ENCODE measurements at places on chromosomes 12 and 14.

GRCh38 chr12:116276652-116277466 is 634 bp downstream of the MED13L start:
- DNase-seq: peak; percentile 46

DNA sequence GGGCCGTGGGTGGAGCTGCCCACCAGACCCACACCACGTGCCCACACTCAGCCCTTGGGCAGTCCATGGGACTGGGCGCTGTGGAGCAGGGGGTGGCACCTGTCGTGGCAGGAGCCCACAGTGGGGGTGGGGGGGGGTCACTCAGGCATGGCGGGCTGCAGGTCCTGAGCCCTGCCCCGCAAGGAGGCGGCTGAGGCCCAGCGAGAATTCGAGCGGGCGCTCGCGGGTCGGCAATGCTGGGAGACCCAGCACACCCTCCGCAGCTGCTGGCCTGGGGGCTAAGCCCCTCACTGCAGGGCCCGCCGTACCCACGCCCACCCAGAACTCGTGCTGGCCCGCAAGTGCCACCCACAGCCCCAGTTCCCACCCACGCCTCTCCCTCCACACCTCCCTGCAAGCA is 132.6 kb upstream of the GARIN2 start:
- DNase-seq: no peak

DNA sequence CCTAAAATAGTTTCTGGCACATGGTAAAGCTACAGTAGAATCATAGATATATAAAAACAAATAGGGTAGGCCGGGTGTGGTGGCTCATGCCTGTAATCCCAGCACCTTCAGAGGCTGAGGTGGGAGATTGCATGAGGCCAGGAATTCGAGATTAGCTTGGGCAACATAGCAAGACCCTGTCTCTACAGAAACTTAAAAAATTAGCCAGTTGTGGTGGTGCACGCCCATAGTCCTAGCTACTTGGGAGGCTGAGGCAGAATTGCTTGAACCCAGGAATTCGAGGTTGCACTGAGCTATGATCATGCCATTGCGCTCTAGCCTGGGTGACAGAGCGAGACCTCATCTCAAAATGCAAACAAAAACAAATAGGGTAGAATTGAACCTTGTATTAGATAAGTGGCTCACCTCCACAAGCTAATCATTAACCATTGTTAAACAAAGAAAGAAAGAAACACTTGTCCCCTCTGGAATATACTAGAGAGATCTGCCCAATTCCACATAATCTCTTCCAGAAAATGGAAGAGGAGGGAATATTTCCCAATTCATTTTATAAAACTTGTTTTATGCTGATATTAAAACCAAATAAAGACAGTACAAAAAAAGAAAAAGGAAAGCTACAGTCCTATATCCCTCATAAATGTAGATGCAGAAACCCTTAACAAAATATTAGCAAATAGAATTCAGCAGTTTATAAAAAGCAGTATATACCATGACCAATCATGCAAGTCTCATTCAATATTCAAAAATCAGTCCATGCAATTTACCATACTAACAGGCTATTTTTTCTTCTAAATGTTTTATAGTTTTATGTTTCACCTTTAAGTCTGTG is 22.7 kb upstream of the DHRS2 start:
- DNase-seq: no peak

GRCh38 chr12:107296681-107297089 is 203.3 kb upstream of the CRY1 start:
- DNase-seq: no peak

DNA sequence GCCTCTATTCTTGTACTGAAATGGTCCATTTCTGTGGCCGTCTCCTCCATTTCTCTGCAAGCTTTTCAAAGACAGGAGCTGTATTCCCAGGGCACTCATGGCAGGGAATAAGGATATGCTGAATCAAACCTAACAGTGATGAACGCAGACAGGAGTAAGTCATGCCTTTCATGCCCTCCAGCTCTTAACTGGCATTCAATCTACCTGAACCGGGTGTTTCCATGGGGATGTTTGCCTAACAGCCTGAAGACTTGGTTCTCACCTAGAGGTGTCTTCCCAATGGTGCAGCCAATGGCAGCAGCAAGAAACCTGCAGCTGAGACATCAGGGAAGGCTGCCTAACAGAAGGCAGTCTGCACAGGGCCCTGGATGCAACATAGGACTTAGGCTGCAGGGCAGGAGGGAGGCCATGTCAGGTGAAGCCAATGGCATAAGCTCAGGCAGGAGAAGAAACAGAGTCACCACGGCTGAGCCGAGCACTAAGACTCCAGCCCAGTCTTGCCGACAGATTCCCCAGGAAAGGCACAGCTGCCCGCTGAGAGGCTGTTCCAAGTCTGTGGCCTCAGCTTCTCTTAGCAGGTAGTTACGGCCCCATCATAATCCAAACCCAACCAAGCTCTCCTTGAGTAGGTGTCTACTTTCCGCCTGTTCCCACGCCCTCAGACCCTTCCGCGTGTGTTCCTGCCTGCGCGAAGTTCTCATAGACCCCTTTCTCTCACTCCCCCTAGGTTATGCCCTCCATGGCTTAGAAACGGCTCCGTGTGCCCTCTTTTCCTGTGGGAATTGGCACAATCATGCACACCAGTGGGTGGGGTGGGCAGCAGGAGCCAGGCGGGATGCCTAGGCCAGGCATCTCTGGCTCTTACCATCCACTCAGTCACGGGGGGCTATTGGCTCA is 44.1 kb downstream of the VWF start:
- no peak for DNase-seq

- DNase-seq: no peak
Observed at GRCh38 chr12:67669934-67670631, 21.5 kb downstream of the DYRK2 start.

DNA sequence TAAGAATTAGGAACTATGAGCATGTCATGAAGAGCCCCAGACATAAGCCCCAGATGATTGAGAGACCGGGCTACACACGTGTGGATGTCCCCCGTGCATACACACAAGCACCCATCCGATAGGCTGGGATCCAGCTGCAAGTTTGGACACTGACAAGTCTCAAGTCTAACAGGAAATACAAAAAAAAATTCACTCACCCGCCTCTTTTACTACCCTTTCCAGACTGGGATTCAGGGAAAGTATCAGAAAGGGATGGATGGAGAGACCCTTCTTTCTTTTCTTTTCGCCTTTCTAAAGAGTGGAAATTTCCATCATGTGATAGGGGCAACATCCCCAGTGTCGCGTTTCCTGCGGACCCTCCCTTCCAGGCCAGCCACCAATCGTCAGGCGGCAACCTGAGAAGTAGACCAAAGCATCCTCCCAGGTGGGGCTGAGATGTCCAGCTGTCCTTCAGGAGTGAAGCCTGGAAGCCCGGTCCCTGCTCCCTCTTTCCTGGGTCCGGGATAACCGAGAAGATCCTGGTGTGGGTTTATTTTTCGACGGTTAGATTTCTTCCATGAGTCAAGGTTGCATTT is 6.4 kb upstream of the SLC38A4 start:
- peak; percentile 27 for DNase-seq

DNA sequence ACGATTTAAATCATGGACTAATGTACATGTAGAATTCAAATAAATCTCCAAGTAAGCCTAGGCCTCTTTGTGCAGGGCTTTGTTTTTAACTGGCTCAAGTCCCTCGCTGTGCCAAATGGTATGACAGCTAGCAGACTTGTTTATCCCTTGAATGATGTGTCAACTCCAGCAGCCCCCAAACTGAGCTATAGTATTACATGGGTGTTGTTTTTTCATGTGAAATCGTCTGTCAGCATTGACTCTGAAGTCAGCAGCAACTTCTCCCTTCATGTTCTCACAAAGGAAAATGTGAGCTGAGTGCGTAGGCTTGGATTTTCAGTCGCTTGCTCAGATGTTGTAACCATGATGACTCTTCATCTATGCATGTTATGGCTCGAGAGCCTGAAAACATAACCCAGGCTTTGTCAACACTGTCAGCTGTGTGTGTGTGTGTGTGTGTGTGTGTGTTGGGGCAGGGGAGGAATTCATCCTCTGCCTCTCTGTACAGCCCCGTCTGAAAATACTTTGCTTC is 73.3 kb downstream of the PTHLH start:
- DNase-seq: no peak

GRCh38 chr14:73323896-73324399 is 86.6 kb downstream of the PAPLN start:
- DNase-seq: no peak

DNA sequence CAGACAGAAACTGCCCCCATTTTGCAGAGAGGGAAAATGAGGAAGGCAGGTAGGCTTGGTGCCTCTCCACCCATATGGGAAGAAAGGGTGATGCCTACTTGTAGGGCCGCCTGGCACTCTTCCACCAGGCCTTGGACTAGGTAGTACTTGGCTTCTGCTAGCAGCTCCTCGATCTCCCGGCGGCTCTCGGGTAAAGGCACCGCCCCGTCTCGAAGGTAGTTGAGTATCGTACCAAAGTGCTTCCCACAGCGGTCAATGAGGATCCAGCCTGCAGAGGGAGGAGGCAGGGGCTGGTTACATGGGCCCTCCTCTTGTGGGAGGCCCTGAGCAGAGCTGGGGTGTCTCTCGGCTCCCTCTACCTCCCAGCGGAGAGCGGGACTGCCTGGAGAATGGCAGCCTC is 16.6 kb downstream of the KCTD10 start:
- DNase-seq: no peak

DNA sequence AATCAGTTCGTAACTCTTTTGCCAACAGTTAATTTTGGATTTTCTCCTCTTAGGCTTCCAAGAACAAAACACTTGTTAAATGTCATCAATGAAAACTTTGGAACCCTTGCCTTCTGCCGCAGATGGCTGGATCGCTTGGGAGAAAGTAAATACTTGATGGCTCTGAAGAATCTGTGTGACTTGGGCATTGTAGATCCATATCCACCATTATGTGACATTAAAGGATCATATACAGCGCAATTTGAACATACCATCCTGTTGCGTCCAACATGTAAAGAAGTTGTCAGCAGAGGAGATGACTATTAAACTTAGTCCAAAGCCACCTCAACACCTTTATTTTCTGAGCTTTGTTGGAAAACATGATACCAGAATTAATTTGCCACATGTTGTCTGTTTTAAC is 37.7 kb downstream of the USP44 start:
- DNase-seq: no peak

- no peak for DNase-seq
Observed at GRCh38 chr12:58950739-58951100, 30.4 kb upstream of the LRIG3 start.

- DNase-seq: no peak
Observed at GRCh38 chr14:106670011-106670410, 1143.6 kb downstream of the TMEM121 start.

GRCh38 chr12:123614110-123614509 is 12.2 kb downstream of the DDX55 start:
- no peak for DNase-seq

- DNase-seq: peak; percentile 24
Observed at GRCh38 chr12:75853626-75854025, 177.9 kb downstream of the PHLDA1 start.

DNA sequence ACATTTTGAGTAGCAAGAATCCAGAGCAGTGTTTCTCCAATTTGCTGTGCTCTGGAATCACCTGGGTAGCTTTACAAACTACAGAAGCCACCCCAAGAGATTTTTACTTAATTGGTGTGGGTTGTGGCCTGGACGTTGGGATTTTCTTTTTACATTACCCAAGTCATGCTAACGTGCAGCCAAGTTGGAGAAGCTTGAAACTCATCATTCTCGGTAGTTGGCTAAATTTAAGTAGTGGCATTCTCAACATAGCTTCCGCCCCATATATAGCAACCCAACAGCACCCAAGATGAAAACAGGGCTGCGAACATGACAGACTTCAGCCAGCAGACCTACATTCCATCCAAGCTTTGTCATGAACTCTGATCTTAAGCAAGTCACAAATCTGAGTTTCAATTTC is 25.0 kb downstream of the DAD1 start:
- DNase-seq: no peak

DNA sequence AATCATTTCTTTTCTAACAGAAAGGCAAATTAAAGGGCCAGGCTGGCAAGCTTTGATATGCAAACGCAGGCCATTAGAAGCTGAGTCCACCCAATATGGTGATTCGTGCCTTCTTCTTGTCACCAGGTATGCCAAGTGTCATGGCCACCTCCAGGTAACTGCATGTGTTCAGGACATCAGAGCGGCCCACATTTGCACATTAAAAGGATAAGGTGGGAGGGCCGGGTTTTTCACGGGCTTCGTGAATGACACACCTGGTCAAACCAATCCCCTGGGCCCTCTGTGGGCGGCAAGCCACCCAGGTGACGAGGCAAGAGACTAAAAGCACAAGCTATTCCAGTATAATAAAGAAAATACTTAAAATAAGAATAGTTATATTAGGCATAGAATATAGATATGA is 75.9 kb upstream of the TSPAN11 start:
- DNase-seq: no peak

DNA sequence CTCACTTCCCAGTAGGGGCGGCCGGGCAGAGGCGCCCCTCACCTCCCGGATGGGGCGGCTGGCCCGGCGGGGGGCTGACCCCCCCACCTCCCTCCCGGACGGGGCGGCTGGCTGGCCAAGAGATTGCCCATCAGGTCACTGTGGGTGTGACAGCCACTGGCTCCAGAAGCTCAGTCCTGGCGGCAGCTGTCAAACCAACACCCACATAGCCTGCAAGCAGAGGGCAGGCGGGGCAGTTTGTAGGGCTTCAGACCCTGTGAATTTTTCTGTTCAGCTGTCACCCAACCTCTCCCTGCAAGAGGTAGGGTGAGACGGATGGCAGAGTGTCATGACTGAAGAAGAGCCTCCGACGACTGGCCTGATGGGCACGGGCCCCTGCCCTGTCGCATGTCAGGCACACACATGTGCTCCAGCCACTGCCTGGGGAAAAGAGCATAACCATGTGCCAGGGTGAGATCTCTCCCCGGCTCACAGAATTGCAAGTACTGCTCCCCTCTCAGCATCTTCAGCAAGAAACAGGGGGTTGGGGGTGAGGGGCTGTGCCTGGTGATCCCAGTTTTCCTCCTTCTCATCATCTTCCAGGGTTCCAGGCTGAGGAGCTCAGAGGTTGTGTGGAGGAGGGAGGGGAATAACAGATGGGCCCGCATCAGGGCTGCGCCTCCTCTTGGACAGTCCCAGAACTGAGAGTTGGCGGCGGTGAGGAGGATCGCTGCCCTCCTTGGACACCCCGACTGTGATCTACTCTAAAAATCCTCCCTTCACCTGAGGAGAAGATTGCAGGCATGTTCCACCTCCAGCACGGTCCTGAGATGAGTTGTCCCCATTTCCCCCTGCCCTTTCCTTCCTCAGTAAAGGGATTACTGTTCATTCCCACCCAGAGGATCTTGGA is 11.2 kb upstream of the PRPH start:
- peak; percentile 54 for DNase-seq

DNA sequence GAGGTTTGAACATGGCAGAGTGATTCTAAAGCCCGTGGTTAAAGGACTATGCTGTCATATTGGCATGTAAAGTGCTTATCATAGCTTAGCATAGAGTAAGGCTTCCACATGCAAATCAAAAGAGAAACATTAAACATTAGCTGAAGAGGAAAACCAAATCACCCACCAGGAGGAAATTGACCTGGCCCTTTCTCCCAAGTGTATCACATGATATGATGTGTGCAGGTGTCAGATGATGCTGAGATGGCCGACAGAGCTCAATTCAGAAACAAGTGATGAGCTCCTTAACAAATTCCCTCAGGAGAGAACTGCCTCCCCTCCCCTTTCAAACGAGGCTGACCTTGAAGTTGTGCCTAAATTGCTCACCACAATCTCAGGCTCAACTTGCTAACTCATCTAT is 217.1 kb upstream of the BTG1 start:
- no peak for DNase-seq

Measured in SK-N-DZ (cell line).